Stimulated activated CD4-positive, alpha-beta T cell treated with anti-CD3 and anti-CD28 coated beads, Interleukin-1b, Interleukin-23, amount 100 ng/mL, for 24 hours (primary cell): ENCODE measurements at places on chromosomes 5 and 9.

GRCh38 chr5:131324303-131324702, 60.5 kb downstream of the CDC42SE2 start:
- no peak for DNase-seq

DNA sequence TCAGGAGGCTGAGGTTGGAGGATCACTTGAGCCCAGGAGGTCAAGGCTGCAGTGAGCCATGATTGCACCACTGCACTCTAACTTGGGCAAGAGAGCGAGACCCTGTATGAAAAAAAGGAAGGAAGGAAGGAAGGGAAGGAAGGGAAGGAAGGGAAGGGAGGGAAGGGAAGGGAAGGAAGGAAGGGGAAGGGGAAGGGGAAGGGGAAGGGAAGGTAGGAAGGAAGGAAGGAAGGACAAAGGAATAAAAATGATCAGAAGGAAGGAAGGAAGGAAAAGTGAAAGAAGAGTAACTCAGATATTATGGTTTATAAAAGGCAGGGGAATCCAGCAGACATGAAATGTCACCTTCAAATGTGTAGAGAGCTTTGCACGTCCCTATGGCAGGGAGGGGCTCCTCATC, 64.4 kb downstream of the USP20 start:
- no peak for DNase-seq

- DNase-seq: no peak
Measured at GRCh38 chr9:129964901-129965734, 77.9 kb downstream of the FNBP1 start.

DNA sequence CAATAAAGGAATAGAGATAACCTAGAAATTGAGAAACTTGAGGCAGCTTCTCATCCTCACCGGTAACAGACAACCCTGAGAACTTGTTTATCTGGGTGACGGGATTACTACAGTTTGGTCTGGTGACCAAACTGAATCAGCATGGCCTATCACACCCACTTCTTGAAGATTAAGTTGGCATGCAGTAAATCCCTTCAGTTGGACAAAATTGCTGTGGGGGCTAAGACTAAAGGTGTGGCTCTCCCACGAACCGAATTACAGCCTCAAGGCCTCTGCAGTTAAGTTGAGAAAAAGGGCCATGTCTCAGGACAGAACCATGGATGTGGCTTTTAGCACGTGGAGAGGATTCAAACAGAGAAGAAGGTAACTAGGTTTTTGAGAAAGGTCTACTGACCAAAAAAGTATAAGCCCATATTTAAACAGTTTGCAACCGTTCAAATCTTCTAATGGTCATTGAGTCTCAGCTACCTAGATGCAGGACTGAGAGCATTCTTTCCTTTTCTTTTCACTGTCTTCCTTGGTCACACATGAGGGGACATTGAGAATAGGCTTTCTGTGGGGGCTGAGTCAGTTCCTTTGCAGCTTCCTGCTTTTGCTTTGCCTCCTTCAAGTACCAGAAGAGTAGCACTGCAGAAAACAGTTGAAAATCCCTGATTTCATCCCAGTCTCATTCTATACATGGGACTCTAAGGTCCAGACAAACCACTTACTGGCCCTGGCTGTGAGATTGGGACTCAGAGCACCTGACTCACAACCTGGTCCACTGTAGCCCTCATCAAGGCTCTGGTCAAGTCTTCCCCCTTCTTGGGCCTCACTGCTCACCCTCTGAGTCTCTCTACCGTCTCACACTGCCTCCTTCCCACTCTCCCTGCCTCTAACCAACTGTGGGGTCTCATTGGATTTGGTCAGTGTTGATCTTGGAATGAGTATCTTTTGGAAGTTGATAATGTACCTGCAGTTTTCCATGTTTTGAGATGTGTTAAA, 30.9 kb downstream of the PDE6A start:
- no peak for DNase-seq

DNA sequence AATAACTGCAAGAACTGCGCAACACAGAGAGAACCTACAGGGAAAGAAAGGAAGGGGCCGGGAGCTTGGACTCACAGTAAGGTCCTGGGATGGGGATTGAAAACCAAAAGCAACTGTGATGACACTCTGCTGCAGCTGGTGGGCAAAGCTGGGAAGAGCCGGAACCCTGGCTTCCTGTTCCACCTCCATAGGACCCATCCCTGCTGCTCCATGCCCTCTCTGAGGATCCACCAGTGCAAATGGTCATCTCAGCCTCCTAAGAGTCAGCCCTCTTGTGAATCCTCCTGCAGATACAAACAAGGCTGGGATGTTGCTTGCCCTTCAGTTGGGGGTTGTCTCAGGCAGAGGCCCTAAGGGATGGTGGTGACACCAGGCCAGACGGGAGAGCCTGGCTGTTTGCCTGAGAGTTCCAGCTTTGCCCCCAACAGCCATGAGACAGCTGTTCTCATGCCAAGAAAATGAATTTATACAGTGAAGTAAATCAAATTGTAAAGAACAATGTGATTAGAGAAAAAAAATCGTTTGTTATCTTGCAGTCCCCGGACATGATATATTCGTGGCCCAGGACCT, 90.8 kb downstream of the TENT4A start:
- no peak for DNase-seq

DNA sequence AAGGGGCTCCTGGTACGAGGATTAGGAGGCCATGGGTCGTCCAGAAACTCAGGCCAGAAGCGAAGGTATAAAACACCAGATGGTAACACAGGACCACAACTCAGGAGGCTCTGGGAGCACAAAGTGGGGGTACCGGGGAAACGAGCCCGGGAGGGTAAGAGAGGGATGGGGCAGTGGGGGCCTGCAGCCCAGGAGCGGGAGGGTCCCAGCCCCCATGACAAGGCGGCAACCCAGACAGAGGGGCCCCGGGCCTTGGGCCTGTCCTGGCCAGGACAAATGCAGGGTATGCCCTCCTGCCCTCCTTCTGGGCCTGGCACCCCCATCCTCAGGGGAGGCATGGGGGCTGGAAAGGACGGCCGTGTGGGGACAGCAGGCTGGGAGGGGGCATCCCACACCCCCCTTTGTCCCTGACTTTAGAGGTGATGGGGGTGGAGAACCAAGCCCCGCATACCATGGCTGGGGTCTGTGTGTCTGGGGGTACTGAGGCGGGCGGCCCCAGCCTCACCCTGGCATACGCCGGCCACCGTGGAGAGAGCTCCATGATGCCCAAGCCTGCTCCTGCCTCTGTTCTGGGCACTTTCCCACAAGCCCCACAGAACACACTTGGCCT, 47.0 kb upstream of the EXOC3 start:
- DNase-seq: no peak

DNA sequence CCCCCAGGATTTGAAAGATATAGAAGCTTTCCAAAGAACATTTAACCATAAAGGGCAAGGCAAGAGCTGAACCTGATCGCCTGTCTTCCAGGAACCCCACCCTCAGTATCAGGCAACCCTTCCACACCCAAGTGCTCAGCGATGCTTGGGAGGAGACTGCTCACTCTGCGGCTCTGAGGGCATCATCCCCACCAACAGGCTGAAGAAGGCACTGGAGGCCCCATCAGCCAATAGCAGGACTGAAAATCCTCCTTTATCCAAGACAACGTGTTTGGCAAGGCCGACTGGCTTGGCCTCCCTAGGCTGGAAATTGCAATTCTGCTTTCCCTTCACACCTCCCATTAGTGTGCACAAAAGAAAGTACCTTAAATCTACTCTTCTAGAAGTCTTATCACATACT, 1.4 kb upstream of the PPP2CA start:
- no peak for DNase-seq

- DNase-seq: peak; percentile 46
Measured at GRCh38 chr9:125374443-125375309, 113.0 kb downstream of the GAPVD1 start.

- no peak for DNase-seq
Measured at GRCh38 chr9:88801214-88801796, 190.0 kb upstream of the S1PR3 start.

GRCh38 chr5:77627869-77628674, 10.4 kb downstream of the OTP start:
- no peak for DNase-seq

DNA sequence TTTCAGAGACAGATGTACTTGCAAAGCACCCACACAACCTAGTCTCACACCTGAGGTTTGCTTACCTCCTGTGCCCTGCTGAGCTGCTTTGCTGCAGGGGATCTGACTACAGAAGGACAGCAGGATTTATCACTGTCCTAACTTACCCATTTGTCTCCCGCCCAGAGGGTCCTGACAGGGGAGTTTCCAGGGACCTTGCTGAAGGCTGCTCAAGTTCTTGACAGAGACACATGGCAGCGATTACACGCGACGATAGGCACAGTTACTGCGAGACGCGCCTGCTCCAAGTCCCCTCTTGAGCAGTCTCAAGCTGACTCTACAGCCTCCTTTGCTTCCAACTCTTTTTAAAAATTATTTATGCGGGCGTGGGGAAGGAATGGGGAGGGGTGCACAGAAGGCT, 24.6 kb upstream of the GALNT10 start:
- no peak for DNase-seq

DNA sequence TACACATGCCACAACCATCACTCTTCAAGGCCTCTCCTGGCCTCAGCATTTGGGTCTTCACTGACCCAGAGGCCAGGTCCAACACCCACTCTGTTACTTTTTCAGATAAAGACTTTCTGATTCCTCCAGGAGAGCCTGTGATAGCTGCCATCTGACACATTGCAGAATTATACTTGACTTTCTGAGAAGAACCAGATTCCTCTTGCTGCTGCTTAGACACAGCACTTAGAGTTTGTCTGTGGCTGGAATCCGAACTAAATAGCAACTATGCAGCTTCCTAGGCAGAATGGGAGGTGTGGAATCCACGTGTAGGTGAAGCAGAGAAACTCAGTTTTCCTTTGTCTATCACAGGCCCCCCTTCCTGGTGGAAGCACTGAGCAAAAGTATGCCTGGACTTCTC, 344.7 kb upstream of the SLC30A5 start:
- DNase-seq: no peak

DNA sequence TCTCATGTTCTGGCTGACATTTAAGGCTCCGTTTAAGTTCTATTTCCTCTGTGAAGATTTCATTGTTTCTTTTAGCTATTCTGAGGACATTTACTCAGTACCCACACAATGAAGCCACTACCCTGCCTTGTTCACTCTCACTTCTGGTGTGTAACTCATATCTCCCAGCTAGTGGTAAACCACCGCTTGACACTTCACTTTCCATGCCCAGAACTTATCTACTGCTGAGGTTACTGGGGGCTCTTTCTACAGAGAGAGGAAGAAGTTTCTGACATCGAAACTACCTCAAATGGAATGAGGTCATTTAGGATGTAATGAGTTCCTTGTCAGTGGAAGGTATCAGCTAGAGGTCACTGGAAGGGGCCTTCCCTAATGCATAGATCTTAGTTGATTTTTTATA, 501.5 kb downstream of the DMAC1 start:
- no peak for DNase-seq

- no peak for DNase-seq
Measured at GRCh38 chr5:17748941-17749340, 114.7 kb downstream of the TAF11L14 start.

GRCh38 chr9:6195714-6196360, 19.8 kb upstream of the IL33 start:
- DNase-seq: no peak

DNA sequence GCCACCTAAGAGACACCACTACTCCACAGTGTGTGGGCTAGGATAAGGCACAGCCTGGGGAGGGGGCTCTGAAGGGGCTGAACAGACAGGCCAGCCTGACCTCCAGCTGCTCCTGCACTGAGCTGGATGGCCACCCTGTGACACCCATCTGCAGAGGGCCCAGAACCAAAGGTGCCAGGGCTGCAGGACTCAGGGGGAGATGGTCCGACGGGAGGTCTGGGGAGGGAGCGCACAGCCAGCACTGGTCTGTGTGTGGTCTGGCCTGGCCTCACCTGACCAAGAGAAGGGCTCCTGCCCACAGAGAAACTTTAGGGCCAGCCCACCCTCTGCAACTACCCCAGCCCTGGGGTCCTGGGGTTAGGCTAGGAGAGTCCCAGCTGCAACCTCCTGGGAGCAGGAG, 789 bp downstream of the LTC4S start:
- no peak for DNase-seq

GRCh38 chr5:149125386-149125891, 15.9 kb upstream of the ABLIM3 start:
- no peak for DNase-seq

- no peak for DNase-seq
Measured at GRCh38 chr9:87909310-87910041, 8.3 kb upstream of the SPATA31C1 start.

GRCh38 chr9:127181595-127182190, 59.3 kb upstream of the ANGPTL2 start:
- no peak for DNase-seq

DNA sequence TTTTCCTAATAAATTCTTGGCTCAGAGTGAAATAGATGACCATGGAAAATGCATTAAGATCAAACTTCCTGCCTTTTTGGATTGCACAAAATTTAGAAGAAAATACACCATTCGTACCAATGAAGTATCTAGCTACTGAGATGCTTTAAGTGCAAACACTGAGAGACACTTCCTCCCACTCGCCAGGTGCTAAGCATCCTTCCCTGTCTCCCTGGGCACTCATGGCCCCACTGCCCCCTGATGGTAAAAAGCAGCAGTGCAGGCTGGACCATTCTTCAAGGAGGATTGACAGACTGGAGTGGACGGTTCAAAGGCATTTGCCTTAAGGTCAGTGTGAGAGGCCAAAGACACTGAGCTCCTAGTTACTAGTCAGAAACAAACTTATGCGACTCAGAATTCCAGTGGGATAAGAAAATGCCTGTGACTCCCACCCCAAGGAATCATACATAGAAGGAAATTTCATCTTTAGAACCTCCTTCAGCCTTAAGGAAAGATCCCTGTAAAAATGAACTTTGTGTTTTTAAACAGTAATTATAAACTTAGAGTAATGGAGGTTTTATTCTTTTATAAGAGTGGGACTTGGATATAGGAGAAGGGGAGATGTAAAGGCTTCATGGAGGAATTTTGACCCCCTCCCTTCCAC, 86.0 kb upstream of the SLC30A5 start:
- peak; percentile 44 for DNase-seq

DNA sequence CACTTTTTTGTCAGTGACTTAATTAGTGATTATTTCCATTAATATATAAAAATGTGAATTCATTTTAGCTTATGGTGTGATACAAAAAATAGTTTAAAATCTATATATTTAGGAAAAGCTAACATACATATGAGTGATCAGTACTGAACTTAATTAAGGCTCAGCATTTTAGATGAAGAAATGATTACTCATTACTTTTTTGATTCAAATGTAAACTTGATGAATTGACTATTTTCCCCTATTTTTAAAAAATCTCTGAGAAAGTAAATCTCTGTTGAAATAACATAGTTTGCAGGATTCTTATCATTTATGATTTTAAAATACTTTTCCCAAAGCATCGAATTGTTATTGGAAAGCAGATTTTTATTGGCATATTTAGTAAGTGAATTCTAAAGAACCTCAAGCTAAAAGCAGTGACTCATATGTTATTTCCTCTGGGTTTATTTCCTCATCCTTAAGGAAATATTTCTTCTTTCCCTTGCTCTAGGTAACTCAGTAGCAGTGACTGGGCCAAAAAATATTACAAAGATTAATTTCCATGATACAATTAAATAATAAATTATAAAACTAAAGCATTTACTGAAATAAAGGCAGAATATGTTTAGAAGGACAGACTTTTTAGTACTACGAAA, 290.6 kb downstream of the FER start:
- no peak for DNase-seq

GRCh38 chr9:98356953-98357690, 101.7 kb upstream of the TBC1D2 start:
- no peak for DNase-seq
